Dermis blood vessel endothelial cell (primary cell): ENCODE measurements at places on chromosomes 6 and 20. TPM values are rescaled to one million over a fixed set of nuclear protein-coding genes. Genes with fewer than 3 reads are reported as not detected.

GRCh38 chr6:77883851-77884250 lies 231.0 kb downstream of the MEI4 start:
- peak; percentile 39 for DNase-seq

DNA sequence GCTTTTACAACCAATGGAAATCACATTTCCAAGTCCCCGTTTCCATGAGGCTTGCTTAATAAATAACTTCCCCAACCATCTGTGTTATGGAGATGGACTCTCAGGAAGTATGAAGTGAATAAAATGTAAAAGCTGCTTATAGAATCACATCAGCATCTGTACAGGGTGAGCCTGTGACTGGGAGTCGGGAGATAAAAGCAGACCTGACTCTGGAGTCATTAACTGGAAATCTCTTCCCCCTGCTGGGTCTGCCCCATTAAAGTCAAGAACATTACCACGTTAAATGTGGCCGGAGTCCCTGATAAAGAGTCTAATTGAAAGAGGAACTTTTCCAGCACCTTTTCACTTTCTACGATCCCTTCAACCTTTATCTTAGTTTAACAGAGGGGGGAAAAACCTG lies 368.5 kb downstream of the DOK5 start:
- no peak for DNase-seq

The RAB32 gene
- 67.7 and 111 TPM in 2 replicates for total RNA-seq

- no peak for DNase-seq
These were observed 124.1 kb downstream of the FOXA2 start for GRCh38 chr20:22460231-22460630.

DNA sequence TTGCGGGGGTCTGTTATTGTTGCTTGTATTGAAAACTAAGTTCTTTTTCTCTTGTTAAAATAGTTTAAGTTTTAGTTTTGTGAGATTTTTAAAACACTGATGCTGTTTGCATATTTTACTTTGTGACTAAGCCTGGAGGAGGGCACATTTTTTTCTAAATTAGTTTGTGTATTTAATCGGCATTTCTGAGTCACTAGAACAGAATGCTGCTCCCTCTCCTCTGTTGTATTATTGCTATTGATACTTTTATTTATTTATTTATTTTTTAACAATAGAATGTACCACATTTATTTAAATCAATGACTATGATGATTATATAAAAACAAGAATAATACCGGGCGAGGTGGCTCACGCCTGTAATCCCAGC lies 5.1 kb upstream of the FAM50B start:
- DNase-seq, result peak; percentile 29

The TFAP2B gene
- under 0.01 TPM in 2 replicates for total RNA-seq

- DNase-seq, result no peak
These were observed 59.2 kb downstream of the ZFP64 start for GRCh38 chr20:52132337-52132736.

The HLA-DOA gene
- not detected in 2 replicates for total RNA-seq

The SCRT2 gene
- total RNA-seq, result not detected in 2 replicates

The FOXO3 gene
- 21.3 and 22.2 TPM in 2 replicates for total RNA-seq

DNA sequence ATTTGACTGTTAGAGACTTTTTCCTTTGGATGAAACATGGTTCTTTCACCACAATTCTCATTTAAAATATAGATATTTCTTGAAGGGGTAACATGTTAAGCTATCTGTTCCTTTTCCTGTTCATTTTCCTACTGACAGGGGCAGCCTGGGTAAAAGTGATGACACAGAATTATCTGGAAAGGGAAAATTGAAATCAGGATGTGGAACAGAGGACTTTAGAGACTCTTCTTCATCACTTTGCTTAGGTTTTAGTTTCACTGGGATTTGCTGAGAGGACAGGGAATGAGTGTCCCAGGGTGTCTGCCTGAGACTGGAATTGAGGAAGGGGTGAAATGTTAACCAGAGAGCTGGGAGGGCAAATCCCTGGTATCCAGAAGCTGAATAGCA lies 116.0 kb downstream of the RNF144B start:
- DNase-seq, result no peak

DNA sequence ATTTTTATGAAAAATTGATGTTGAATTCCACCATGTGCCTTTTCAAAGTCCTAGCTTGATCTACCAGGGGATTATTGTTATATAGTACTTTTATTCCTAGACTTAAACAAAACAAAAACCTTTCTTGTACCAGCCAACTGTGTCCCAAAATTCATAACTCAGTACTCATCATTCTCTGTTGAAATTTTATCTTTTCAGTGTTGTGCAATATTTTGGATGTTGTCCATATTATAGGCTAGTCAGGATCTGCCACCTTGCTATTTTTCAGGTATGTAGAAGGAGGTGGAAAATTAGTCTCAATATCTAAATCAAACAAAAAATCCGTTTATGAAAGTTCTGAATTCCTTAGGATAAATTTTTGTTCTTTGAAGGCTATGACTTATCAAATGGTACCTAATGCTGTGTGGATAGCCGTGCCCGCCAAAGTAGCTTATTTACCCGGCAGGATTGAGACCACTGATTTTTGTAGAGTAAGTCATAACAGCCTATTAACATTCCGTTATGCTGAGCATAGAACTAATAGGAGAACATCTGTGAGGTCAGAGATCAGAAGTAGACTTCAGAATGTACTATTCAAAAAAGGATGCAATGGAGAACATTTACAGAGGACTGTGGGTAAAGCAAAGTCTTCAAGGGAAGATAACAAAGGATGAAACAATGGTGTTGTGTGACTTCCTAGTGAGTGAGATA lies 304.7 kb downstream of the SOX4 start:
- DNase-seq, result no peak

DNA sequence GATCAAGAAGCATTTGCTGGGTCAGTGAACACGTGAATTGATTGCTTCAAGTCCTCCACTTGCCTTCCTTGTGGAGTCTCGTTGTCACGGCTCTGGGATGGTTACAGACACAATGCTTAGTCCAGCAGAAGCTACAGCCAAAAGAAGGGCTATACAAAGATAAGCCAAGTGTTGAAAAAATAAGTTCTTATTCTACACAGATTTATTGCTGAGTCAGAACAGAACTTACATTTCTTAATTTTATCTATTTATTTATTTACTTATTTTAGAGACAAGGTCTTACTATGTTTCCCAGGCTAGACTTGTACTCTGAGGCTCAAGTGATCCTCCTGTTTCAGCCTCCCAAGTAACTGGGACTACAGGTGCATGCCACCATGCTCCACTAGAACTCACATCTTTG lies 199.0 kb downstream of the MYLK4 start:
- DNase-seq, result no peak

- DNase-seq, result no peak
These were observed 18.0 kb downstream of the SMAP1 start for GRCh38 chr6:70685494-70686180.

The PTPRA gene
- total RNA-seq, result 27.9 and 37.1 TPM in 2 replicates
